ENCODE measurements at places on chromosomes 12 and 14. TPM values are rescaled to one million over a fixed set of nuclear protein-coding genes. Genes with fewer than 3 reads are reported as not detected.

DNA sequence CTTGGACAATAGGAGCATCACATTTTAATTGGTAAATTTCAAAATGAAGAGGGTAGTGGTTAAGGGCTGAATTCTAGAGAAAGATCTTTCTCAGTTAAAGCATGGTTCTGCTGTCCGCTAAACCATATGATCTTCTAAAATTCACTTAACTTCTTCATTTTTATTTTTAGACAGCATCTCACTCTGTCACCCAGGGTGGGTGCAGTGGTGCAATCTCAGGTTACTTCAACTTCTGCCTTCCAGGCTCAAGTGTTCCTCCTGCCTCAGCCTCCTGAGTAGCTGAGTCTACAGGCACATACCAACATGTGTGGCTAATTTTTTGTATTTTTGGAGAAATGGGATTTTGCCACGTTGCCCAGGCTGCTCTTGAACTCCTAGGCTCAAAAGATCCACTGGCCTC lies 226.7 kb upstream of the ABCD2 start:
- peak; percentile 25 for DNase-seq
- H3K4me3 ChIP-seq = peak overlapping the region; percentile 27
- peak overlapping the region; percentile 64 for H3K27ac ChIP-seq
- H3K27me3 ChIP-seq = no peaks in the 10 kb centered on the region
- peaks cover 19% of the 10 kb centered on the region for H3K4me1 ChIP-seq
- no peaks in the 10 kb centered on the region for H3K36me3 ChIP-seq

GRCh38 chr14:101599234-101599885 lies 38.1 kb downstream of the DIO3 start:
- no peak for DNase-seq
- H3K27ac ChIP-seq = no peak overlapping the region
- peaks cover 43% of the 10 kb centered on the region for H3K4me1 ChIP-seq
- peaks cover 5% of the 10 kb centered on the region for H3K27me3 ChIP-seq
- H3K36me3 ChIP-seq = no peaks in the 10 kb centered on the region

GRCh38 chr12:66008985-66009384 lies 121.6 kb downstream of the LLPH start:
- no peak overlapping the region for H3K27ac ChIP-seq
- peaks cover 12% of the 10 kb centered on the region for H3K36me3 ChIP-seq
- peaks cover 5% of the 10 kb centered on the region for H3K27me3 ChIP-seq

DNA sequence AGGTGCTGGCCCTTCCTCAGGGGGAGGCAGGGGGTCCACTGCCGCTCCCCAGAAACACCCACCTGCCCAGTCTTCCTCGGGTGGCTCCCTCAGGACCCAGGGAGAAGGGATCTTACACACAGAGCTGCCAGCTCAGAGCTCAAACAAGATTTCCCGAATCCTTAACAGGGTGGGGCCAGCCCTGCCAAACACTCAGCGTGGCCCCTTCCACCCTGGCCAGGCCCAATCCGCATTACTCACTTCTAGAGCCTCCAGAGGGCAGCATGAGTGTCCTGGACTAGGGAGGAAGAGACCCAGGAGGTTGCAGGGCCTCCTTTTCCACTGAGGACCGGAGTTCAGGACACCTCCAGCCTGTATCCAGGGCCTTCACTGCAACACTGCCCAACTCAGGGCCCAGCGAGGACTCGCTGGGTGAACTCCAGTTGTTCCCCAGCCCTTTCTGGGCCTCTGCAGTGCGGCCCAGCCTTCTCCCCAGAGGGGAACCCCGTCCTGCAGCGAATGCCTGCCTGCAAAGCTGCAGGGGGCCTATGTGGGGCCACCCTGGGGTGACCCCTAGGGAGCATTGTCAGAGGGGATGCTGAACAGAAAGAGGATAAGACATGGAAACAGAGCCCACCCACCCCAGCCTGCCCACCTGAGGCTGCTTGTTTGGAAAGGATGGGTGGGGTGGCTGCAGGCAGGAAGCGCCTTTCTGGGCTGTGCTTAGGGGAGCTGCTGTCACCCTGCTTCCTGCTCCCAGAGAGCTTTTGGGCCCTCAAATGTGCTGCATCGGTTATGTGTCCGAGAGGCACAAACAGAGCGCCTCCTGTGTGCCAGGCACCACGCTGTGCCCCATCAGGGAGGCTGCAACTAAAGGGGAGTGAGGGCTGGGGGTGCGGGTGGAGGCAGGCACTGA lies 43.8 kb downstream of the CCNK start:
- no peaks in the 10 kb centered on the region for H3K4me1 ChIP-seq
- no peak overlapping the region for H3K27ac ChIP-seq
- no peak overlapping the region for H3K4me3 ChIP-seq

- no peak overlapping the region for H3K4me3 ChIP-seq
- DNase-seq = no peak
- H3K27me3 ChIP-seq = peaks cover 77% of the 10 kb centered on the region
- peaks cover 3% of the 10 kb centered on the region for H3K4me1 ChIP-seq
- peaks cover 4% of the 10 kb centered on the region for H3K36me3 ChIP-seq
These were observed 5.0 kb upstream of the KCNK13 start for GRCh38 chr14:90056826-90057225.

- peaks cover 9% of the 10 kb centered on the region for H3K4me1 ChIP-seq
- peak overlapping the region; percentile 84 for H3K4me3 ChIP-seq
- H3K36me3 ChIP-seq = no peaks in the 10 kb centered on the region
- H3K27ac ChIP-seq = no peak overlapping the region
These were observed 376 bp downstream of the INSM2 start for GRCh38 chr14:35534208-35534872.

GRCh38 chr12:114442578-114442977 lies 36.6 kb upstream of the TBX5 start:
- no peaks in the 10 kb centered on the region for H3K36me3 ChIP-seq
- H3K4me1 ChIP-seq = peaks cover 4% of the 10 kb centered on the region
- H3K4me3 ChIP-seq = no peak overlapping the region
- DNase-seq = no peak
- peaks cover 99% of the 10 kb centered on the region for H3K27me3 ChIP-seq

GRCh38 chr12:53123578-53124351 lies 20.5 kb downstream of the SOAT2 start:
- H3K4me3 ChIP-seq = no peak overlapping the region
- H3K27me3 ChIP-seq = peaks cover 11% of the 10 kb centered on the region
- H3K36me3 ChIP-seq = no peaks in the 10 kb centered on the region
- H3K4me1 ChIP-seq = no peaks in the 10 kb centered on the region
- no peak for DNase-seq
- H3K27ac ChIP-seq = no peak overlapping the region

DNA sequence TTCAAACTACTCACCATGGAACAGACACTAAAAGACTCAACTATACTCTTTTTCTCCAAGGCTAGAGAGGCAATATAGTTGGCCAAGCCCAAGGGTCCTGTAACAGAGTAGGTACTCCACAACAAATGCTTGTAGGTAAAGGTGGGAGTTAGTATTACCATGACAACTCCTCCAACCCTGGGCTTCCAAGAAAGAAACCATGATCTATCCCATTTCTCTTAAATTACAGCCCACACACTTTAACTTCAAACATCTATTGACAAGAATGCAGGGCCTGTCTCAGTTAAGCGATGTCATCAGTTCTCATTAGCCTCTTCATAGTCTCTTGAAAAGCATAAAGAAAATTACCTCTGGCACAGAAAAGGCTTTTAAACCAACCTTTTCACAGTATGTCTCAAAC lies 25.0 kb downstream of the ERH start:
- DNase-seq = no peak
- H3K4me3 ChIP-seq = no peak overlapping the region
- no peaks in the 10 kb centered on the region for H3K4me1 ChIP-seq
- H3K27ac ChIP-seq = peak overlapping the region; percentile 52
- H3K36me3 ChIP-seq = peaks cover 22% of the 10 kb centered on the region

GRCh38 chr12:130827432-130827831 lies 11.6 kb downstream of the STX2 start:
- H3K27me3 ChIP-seq = no peaks in the 10 kb centered on the region
- H3K4me1 ChIP-seq = peaks cover 10% of the 10 kb centered on the region
- H3K4me3 ChIP-seq = no peak overlapping the region
- no peak overlapping the region for H3K27ac ChIP-seq
- no peaks in the 10 kb centered on the region for H3K36me3 ChIP-seq

GRCh38 chr14:75334549-75335051 lies 56.0 kb downstream of the FOS start:
- no peak overlapping the region for H3K27ac ChIP-seq
- H3K27me3 ChIP-seq = peaks cover 17% of the 10 kb centered on the region
- H3K4me3 ChIP-seq = peak overlapping the region; percentile 93
- no peak for DNase-seq

- peaks cover 14% of the 10 kb centered on the region for H3K27me3 ChIP-seq
- no peak for DNase-seq
- peaks cover 5% of the 10 kb centered on the region for H3K4me1 ChIP-seq
- H3K4me3 ChIP-seq = no peak overlapping the region
These were observed 5.4 kb upstream of the WIF1 start for GRCh38 chr12:65126482-65126881.

GRCh38 chr12:78981-79380 lies 12.4 kb downstream of the IQSEC3 start:
- H3K36me3 ChIP-seq = no peaks in the 10 kb centered on the region
- peak overlapping the region; percentile 47 for H3K4me3 ChIP-seq
- no peak for DNase-seq
- H3K27ac ChIP-seq = no peak overlapping the region

- no peak overlapping the region for H3K27ac ChIP-seq
- DNase-seq = no peak
- H3K4me1 ChIP-seq = peaks cover 7% of the 10 kb centered on the region
These were observed 16.6 kb upstream of the RND1 start for GRCh38 chr12:48882315-48882687.

DNA sequence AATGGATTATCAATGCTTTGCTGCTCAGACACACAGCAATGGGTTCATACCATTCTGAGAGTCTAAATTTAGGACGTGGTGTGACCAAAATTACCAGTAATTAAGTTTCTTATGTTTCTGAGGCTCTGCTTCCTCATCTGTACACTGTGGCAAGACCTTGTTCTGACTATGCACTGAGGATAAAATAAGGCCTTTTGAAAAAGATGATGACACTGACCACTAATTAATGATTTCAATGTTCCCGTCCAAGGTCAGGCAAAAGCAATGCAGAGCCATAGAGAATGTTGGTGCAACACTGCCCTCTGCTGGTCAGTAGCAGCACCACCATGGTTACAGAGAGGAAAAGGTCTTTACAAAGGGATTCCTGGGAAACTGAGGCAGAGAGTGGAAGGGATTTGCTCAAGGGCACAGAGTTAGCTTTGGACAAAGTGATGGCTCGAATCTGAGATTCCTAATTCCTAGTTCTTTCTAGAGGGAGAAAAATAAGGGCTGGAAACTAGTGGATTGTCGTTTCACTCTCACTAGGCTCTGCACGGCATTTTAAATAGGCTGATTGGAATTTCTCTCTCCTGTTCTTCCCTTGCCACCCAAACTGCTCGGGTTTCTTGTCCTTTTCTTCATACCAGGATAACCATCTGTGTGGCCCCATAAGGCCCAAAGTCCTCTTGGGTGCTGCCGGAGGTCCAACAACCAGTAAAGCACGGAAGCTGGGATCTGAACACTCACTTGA lies 22.3 kb upstream of the P2RX7 start:
- H3K4me3 ChIP-seq = no peak overlapping the region
- DNase-seq = peak; percentile 44
- peaks cover 5% of the 10 kb centered on the region for H3K4me1 ChIP-seq
- H3K36me3 ChIP-seq = no peaks in the 10 kb centered on the region
- no peak overlapping the region for H3K27ac ChIP-seq

The FGF6 gene
- polyA plus RNA-seq = not detected

The TAS2R7 gene
- polyA plus RNA-seq = not detected

The PROX2 gene
- 0.22 TPM for polyA plus RNA-seq

The HOXC9 gene
- polyA plus RNA-seq = not detected

The C3AR1 gene
- polyA plus RNA-seq = not detected

The NPAS3 gene
- polyA plus RNA-seq = not detected

The TMX1 gene
- 40.4 TPM for polyA plus RNA-seq
